Putamen (tissue), 1 donor: ENCODE measurements at places on chromosomes 1 and 21.

- DNase-seq = no peak
Observed at GRCh38 chr1:59017501-59018231, 233.8 kb upstream of the JUN start.

GRCh38 chr1:116999596-116999995 is 2.0 kb upstream of the CD101 start:
- DNase-seq = no peak

DNA sequence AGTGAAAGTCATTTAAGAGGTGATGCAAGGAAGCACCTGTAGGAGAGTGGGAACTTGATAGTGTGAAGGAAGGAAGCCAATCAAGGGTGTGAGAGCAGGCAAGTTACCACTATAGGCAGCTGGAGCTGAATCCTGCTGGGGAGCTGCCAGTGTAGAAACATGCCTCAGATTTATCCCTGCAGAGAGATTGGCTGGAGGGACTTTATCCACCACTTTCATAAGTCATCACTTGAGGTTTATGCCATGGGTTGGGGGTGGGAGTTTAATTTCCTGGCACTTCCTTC is 443.6 kb downstream of the PLPP3 start:
- no peak for DNase-seq

DNA sequence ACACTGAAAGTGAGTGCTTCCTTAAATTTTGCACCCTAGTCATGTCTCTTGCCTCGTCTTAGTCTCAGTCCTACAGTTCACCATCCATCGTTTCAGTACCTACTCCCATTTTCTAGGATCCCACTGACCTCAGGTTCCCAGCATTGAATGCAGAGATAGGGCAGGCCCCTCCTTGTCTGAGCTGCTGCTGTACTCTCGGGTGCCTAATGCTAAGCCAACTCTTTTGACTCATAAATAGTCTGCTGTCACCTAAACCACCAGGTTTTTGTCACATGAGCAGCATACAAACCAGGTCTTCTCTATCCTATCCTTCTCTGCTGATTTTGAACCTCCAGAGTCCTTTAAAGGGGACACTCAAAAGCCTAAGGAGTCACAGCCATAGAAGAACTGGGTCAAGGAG is 3.0 kb downstream of the ARHGAP30 start:
- no peak for DNase-seq

- DNase-seq = no peak
Observed at GRCh38 chr1:8408151-8408839, 90.4 kb downstream of the SLC45A1 start.

DNA sequence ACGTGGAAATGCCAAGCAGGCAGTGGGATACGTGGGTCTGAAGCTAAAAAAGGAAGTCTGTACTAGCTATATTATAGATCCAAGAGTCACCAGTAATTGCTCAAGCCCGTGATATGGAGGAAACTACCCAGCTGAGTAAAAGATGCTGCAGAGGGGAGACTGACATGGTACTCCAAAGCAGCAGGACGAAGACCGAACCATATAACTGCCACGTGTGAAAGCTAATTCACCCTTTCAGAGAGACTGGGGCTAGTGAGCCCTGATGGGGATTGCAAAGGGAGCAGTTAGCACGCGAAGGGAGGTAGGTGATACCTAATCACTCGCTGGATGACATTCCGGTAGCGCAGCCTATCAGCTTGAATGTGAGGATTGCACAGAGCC is 316 bp downstream of the AP4B1 start:
- DNase-seq = no peak

GRCh38 chr1:182676274-182676673 is 8.1 kb downstream of the RGS8 start:
- no peak for DNase-seq

DNA sequence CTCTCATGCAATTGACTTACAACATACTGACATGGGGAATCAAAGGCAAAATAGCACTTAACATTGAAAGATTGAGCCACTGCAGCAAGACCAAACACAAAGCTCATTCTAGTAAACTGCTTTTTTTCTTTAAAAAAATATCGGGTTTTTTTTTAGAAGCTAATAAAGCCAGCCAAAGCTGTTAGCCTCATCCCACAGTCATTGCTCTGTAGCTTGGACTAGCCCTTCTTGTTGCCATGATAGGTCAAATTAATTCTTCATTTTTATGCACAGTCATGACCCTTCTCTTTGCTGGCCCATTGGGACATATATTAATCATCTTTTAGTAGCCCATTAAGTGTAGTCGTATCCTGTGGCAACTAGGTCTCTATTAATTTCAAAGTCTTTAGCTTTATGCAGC is 231.3 kb downstream of the ADGRL2 start:
- no peak for DNase-seq

- DNase-seq = no peak
Observed at GRCh38 chr1:198780376-198780775, 141.5 kb downstream of the PTPRC start.

DNA sequence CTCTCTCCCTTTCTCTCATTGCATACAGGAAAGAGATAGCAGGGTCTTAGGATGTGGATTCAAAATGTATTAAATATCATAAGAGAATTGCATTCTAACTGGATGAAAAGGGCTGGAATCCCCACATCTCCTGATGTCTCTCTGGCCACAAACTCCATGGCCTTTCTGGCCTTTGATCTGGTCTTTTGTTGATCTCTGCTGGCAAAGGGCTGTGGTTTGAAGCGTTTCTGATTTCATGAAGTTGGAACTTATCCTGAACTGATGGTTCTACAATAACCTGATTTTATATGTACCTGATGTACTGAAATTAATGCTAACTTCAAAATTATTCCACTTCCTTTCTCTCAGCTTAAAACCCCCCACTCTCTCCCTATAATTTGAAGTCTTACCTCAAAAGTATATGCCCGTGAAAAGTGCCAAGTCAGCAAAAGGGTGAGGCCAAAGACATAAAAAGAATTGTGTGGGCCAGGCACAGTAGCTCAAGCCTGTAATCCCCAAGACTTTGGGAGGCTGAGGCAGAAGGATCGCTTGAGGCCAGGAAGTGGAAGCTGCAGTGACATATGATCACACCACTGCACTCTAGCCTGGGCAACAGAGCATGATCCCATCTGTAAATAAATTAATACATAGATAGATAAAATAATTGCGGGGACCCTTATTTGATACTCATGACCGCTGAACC is 6.4 kb upstream of the KIF14 start:
- no peak for DNase-seq

DNA sequence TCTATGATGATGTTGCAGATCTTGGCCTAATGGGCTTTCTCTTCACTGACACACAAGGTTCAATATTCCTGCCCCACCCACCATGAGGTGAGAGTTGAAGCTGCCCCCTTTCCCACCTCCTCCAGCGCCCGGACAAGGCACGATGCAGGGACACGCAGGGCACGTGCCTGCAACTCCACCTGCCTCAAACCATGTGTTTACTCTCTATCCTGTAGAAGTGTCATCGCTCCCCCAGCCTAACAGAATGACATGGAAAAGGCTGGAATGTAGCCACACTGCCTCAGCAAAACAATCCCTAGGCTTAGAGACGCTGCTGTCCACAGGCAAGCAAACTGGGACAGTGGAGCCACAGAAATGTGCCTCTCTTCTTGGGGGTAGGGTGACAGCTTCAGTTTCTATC is 92.9 kb upstream of the SOD1 start:
- DNase-seq = no peak

- no peak for DNase-seq
Observed at GRCh38 chr1:67001682-67002425, 52.1 kb downstream of the SLC35D1 start.

DNA sequence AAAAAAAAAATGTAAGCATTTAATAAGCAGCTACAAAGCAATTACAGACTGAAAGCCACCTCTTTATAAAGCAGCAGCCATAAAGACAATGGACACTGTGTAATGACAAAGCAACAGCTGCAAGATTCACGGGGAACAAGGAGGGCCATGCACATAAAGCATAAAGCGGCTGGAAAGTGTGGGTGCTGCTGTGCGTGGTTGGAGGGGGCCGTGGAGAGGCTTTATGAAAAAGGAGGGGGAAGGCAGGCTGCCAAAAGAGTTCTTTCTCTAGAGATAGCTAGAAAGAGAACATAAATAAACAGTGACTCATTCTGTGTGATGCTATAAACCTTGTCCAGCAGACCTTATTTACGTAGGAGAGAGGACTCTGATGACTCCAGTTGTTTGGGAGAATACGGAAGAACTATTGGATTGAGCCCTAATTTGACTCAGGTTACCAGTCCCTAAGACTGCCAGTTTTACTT is 49.3 kb downstream of the ADAMTS1 start:
- peak; percentile 83 for DNase-seq

DNA sequence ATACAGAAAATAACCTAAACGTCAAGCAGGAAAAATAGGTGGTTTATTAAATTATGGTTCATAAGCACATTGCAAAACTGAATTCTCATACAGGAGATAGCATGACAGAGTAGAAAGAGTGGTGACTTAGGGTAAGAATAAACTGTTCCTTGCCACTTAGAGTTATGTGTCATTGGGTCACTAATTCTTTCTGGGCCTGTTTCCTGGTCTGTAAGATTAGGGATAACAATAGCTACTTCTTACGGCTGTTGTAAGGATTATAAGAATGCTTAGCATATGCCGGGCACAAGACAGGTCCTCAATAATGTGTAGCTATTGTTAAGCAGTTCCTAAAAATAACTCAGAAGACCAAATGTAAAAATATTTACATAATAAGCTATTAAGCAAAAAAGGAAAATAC is 24.2 kb downstream of the SNRNP40 start:
- no peak for DNase-seq

GRCh38 chr1:200150721-200151120 is 123.2 kb downstream of the NR5A2 start:
- DNase-seq = no peak

DNA sequence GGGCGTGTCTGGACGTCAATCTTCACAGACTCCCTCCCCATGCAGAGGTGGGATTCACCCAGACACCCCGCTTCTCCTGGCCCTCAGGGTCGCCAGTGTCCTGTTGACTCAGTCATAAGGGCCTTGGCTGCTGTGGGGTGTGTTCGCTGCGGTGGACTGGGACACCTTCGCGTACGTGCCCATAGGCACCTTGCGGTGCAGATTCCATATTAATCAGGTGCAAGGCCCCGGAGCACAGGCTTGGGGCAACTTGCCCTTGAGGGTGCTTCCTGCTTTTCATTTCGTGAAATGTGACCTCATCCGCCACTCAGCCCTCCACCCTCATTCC is 398 bp upstream of the SLC30A10 start:
- DNase-seq = no peak

DNA sequence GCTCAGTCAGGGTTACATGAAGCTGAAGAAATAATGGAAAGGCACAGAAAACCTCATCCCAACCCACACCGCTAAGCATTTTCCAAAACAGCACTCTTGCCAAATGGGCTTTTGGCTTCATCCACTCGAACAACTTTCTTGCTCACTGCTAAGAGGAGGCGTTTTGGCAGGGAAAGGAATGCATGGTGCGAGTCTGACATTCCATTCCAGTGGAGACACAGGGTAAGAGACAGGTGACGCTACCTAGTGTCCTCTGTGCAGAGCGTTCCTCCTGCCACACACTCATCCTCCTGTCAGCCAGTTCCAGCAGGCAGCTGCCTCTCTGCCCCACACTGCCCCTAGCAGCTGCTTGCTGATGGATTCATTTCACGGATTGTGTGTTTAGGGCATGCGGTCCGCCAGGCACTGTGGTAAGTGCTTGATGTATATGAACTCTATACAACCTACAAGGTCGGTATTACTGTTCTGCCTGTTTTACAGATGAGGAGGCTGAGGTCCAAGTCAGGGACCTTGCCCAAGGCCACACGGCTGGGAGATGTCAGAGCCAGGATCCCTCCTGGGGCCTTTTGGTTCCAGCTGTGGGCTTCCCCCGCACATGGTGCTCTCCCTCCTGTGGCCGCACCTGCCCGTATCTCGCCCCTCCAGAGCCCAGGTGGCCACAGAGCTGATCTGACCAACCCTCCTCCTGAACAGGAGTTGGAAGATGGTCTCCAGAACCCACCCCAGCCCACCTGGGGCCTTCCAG is 25.7 kb upstream of the BACE2 start:
- no peak for DNase-seq

DNA sequence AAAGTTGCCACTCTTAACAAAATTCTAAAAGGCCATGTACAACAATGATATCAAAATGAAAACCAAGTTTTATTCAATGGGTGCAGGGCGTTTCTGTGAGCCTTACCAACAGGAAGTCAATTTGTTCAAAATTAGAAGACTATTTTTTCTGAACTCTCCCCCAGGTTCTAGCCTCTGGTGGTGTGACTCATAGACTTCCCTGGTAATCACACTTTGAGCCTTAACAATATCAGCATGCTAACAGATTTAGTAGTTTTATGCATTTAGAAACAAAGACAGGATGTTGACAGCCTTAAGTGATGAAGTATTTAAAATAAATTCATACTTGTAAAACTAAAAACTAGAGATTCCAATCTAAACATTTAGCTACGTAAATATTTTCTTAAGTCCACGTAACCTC is 88.4 kb downstream of the LRRC8C start:
- no peak for DNase-seq

GRCh38 chr21:32990666-32991065 is 35.1 kb upstream of the OLIG2 start:
- no peak for DNase-seq

DNA sequence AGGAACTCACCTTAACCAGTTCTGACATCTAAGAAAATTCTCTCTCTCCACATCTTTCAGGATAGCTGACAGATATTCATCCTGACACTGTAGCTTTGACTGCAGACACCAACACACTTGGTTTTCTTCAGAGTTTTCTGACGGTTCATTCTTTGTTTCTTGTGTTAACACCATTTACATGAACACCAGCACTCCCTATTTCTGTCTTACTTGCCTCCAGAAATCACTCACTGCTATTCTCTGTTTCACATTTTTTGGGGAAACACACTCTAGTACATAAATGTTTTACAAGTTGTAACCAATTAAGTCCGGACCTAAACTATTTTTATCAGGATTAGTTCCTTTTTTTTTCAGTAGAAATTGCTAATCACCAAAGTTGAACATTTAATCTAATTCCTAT is 15.4 kb downstream of the FLVCR1 start:
- no peak for DNase-seq

- no peak for DNase-seq
Observed at GRCh38 chr1:201259476-201260235, 23.6 kb upstream of the PKP1 start.

DNA sequence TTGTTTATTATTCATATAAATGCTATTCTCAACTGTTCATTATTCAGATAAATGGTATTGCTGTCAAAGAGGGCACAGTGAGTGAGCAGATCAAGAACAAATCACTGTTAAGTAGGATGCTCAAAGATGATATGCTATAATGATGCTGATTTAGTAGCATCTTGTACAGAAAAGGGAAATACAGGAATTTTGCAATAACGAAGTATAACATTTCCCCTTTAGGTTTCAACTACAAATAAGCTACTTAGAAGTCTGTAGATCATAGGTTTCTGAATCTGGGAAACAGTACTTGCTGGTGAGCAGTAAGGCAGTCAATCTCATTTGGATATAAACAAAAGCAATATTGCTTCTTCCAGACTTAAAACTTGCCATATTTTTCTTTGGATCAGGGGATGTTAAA is 27.3 kb upstream of the RCOR3 start:
- DNase-seq = no peak

- DNase-seq = no peak
Observed at GRCh38 chr21:38920631-38921398, 115.1 kb downstream of the ETS2 start.

GRCh38 chr1:111906816-111907215 is 82.7 kb downstream of the KCND3 start:
- no peak for DNase-seq

- no peak for DNase-seq
Observed at GRCh38 chr1:45522324-45523104, 830 bp upstream of the PRDX1 start.

- DNase-seq = no peak
Observed at GRCh38 chr1:234997896-234998741, 130.5 kb downstream of the TOMM20 start.
